ENCODE measurements at places on chromosomes 1 and 21.

- DNase-seq = no peak
Measured at GRCh38 chr1:23132033-23132432, 36.6 kb downstream of the LUZP1 start.

DNA sequence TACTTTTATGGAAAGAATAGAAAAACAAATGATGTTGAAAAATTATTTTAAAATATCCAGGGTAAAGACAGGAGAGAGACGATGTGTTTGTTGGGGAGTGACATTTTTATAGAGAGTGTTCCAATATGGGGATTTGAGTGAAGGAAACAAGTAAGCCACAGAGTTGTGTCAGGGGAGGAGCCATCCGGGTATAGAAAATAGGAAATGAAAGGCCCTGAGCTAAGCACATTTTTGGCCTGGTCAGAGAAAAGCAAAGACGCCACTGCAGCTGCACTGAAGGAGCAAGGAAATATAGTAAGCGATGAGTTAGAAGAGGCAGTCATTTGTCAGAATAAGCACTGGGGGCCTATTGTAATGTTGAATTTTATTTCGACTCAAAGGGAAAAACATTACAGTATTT lies 107.3 kb upstream of the ADGRL4 start:
- DNase-seq = no peak

GRCh38 chr1:115946116-115946515 lies 30.2 kb upstream of the SLC22A15 start:
- DNase-seq = no peak

DNA sequence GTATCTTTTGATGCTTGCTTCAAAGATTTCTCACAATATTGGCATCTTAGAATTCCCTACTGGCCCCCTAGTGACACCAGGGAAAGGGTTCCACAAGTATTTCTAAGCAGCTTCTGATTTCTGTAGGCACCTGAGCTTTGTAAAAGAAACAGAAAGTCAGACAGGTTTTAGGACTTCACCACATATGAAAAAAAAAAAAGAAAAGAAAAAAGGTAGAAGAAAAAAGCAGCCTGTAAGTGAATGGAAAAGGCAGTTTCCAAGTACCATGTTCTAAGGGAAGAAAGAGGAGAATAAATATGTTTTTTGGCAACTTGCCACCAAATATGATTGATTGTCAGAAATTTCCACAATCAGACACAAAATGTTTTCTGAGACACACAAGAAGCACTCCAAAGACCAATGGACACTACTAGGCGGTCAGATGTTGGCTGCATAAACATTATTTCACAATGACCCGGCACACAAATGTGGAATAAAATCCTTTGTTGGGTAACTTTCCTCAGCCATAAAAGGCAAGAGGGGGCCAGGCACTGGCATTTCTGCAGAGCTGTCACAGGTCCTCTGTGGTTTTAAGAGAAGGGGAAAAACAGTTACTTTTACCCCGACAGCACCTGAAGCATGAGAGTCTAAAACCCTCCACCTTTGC lies 12.7 kb upstream of the CPLANE2 start:
- no peak for DNase-seq

GRCh38 chr1:201597551-201598230 lies 58.8 kb downstream of the NAV1 start:
- peak; percentile 85 for DNase-seq

GRCh38 chr1:213162338-213162737 lies 111.3 kb downstream of the RPS6KC1 start:
- DNase-seq = no peak

DNA sequence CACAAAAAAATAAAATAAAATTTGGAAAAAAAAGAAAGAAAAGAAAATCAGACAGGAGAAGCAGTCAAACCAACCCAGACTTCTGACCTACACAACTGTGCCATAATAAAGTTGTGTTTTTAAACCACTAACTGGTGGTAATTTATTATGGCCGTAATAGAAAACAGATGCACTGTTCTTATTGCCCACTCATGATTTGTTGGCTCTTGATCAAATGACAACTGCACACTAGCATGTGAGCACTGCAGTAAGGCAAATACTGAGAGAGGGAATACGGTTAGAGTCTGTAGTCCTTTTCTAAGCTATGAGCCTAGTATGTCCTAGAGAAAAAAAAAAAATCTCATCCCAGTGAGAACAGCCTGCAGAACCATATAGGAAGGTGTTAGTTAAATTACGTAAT lies 61.2 kb upstream of the TNR start:
- DNase-seq = no peak

DNA sequence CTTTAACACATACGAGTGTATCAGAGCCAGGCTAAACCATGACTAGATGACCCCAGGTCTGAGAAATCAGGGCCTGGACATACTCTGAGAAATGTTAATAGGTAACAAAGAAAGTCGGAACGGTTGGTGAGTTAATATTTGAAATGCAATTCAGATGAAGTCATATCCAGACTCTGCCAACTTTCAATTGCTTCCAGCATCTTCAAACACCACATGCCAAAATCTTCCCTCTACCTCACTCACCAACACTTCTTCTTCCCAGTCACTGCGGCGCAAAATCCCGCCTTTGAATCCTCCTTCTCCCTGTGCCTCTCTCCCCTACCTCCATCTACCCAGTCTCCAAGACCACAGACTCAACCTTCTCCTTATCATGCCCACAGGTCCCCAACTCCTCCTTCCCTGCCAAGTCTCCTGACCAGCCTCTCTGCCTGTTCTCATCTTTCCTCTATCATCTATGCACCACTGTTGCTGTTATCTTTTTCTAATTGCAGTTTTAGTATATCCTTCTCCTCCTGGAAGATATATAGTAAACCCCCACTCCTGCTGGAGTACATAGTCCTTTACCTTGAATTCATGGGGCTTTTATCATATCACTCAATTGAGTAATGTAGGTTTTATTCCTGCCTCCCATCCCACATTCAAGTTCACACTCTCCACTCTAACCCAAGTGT lies 41.3 kb downstream of the ZBTB18 start:
- no peak for DNase-seq

GRCh38 chr1:42910985-42911384 lies 47.7 kb downstream of the SLC2A1 start:
- no peak for DNase-seq

DNA sequence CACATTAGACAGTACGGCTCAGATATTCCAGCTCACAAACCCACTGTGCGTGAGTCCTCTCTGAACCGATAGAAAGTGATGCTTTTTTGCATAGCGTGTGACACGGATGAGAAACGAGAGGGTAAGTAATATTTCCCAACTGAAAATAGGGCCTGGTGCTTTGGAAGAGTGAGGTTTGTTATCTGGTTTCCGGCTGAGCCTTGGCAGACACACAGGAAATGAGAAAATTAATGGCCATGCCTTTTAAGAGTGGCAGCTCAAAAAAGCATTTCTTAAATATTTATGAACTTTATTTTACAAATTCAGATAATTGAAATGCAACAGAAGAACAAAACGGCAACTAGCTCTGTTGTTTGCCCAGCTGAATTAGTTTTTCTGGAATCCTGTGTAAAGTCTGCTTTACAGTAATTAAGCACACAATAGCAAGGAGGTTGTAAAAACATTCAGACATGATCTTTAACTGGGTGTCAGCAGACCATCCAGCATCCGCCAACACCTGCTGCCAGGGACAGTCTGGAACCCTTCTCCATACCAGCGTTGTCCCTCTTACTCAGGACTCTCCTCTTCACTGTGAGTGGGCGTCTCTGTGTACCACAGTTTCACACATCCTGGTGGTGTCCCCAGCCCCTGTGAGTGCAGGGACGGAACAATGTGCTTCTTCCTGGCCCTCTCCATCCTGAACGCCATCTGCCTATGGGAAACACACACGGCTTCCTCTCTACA lies 155.4 kb downstream of the PGBD5 start:
- peak; percentile 81 for DNase-seq

DNA sequence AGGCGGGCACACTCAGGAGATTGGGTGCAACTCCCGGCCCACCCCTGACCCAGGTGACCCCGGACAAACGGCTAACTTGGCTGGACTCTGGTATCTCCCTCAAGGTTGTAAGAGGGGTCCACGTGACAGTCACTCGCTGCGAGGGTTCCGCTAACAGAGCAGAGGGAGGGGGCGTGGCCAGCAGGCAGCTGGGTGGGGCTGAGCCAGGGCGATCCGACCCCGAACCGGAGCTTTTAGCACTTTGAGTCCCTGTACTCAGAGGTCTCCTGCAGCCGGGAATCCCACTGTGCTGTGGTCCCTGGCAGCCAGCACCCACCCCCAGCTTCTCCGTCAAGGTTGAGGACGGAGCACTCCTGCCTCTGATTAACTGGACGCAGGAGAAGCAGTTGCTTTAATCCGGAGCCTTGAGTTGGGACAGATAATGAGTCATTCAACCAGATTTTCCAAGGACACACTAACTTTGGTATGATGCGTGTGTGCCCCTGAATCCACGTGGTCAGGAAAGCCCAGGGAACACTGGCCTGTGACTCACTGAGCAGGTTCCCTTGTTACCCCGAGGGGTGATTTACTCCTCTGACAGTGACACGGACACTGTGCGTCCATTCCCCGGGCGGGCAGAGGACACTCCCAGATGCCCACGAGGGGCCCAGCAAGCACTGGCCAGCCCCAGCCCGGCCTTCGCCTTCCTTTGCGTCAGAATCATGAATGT lies 16.8 kb downstream of the TRPM2 start:
- peak; percentile 49 for DNase-seq

- DNase-seq = no peak
Measured at GRCh38 chr1:169367096-169367685, 406 bp downstream of the NME7 start.

DNA sequence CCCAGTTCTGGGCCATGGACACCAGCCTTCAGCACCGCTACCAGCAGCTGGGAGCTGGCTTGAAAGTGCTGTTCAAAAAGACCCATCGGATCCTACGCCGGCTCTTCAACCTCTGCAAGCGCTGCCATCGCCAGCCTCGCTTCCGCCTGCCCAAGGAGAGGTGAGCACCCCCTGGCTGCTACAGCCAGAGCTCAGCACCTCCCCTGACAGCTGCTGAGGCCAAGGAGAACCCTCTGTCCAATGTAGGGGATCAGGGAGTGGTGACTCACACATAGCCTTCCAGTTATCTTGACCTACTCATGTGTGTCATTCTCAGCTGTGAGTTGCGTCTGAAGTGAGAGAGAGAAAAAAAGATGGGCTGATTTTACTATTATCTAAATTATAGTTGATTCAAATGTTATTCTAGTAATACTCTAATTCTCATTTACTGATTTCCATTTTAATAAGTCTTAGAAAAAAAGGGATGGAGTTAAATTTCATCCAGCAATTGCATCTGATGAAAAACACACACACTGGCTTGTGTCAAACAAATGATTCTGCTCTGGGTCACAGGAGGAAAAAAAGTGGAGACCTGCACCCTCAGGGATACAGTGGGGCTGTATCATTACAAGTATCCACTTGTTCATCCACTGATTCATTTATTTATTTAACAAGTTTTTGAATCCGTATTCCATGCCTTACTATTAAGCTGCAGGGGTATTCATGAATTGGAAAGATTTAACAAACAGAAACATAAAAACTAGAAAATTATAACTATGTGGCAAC lies 108.0 kb downstream of the BRINP2 start:
- no peak for DNase-seq

DNA sequence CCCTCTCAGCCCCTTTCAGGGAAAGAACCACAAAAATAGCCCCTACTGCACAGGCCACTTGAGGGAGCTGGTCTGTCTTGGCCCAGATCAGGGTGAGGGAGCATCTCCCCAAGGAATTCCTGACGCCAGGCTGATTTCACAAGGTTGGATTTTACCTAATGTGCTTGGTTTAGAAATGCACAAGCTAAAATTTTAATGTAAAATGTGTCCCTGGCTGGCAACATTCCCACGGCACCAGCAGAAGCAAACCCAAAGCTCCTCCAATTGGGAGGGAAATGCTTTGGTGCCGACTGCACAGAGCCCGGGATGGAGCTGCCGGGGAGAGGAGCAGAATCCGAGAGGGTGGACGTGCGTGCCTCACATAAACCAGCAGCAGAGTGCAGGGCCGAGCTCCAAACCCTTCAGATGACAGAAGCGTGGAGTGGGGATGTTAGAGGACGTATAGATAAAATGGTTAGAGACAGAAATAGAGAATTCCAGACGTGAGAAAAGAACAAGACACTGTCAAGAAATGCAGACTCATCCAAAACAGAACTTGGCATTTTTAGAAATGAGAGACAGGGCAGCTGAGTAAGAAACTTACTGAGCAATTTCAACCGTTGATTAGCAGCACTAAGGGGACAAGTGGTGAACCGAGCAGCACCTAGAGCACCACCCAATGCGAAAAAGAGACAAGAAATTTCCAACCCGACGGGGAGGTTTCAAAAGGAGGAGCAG lies 41.6 kb upstream of the TMEM52 start:
- no peak for DNase-seq

GRCh38 chr1:94281361-94282142 lies 44.2 kb upstream of the ARHGAP29 start:
- DNase-seq = no peak

Data from common myeloid progenitor, CD34-positive (primary cell).